Upper lobe of left lung (tissue), 6 donors: ENCODE measurements at places on chromosomes 5 and 9.

DNA sequence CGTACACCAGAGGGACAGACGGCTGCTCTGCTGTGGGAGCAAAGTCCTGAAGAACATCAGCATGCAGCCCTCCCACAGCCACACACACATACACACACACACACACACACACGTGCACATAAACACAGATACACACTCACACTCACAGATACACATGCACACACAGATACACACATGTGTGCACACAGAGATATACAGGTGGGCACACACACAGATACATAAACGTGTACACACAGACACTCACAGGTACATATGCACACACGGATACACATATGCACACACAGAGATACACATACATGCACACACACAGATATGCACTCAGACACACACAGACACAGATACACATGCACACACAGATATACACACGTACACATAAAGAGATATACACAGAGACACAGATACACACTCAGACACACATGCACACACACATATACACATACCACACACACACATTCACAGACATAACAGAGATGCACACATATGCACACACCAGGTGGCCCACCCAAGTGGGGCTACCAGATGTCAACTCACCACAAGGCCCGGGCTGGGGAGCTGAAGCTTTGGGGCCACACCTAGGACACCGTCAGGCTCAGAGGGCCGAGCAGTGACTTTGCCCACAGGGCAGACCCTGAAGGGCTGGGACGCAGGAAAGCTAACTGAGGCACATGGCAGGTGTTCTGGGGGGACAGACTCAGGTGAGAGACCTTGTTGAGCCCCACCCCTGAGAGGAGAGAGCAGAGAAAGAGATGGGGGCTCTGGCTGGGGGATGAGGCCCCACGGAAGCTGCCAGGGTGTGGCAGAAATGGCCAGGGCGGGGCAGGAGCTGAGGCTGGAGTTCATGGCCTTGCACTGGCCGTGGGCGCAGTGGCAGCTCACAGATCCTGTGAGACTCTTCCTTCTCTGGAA, 148.6 kb upstream of the PPP1R26 start:
- DNase-seq = peak; percentile 36

DNA sequence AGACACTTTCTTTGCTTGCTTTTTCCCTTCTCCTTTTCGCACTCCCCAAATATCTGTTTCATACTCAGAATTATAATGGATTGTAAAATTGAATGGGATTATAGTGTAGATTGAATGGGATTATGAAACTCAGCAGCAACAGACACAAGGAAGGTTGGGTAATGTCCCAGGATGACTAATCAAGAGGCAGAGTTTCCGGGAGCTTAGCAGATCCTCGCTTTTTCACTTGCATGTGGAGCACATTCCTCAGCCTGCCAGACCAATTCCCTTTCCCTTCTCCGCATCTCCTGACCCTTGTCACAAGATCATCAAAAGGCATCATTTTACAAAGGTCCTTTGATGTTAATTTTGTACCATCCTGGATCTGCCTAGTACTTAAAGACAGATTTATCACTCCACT, 55.1 kb upstream of the SLC1A1 start:
- DNase-seq = no peak

GRCh38 chr9:99431103-99431502, 209.0 kb downstream of the SEC61B start:
- no peak for DNase-seq

DNA sequence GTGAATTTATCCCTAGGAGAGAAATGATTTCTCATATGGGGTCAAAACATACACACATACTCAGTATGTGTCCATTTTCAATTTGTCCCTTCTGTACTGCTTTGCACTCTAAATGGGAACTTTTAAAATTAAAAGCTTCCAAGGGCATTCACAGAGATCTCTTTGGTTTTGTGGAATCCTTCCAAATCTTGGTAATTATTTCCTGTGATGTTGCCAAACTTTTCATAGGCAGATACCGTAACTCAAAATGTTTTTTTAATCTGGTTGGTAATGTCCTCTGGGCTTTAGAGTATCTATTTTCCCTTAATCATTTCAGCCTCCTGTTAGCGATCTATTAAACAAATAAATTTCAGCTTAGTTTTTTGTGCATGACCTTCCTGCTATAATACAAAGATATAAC, 282.4 kb downstream of the ARHGEF28 start:
- no peak for DNase-seq
